GM12892 (cell line): ENCODE measurements at places on chromosomes 16 and 17.

GRCh38 chr16:53945996-53946395 is 242.0 kb downstream of the FTO start:
- no peak for DNase-seq

GRCh38 chr16:89484923-89485679 is 5.3 kb downstream of the ANKRD11 start:
- DNase-seq, result no peak

- DNase-seq, result no peak
These were observed 37.7 kb upstream of the PHLPP2 start for GRCh38 chr16:71762186-71762585.

DNA sequence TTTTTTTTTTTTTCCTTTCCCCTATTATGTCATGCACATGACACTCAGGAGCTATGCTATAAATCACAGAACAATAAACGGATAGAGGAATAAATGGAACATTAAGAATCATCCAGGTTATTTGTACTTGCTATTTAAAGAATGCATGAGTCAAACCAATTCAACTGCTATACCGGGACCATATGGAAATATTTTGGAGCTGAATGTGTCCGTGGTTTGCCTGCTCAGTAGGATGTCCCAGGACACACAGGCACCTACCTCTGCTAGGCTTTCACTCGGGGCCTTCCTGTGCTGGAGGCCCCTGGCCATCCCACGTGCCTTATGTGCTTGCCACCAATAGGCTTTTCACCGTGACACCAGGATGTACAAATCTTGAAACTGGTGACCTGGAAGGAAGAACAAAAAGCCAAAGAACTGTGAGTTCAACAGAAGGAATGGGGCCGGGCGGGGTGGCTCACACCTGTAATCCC is 15.3 kb upstream of the SEC14L1 start:
- no peak for DNase-seq

DNA sequence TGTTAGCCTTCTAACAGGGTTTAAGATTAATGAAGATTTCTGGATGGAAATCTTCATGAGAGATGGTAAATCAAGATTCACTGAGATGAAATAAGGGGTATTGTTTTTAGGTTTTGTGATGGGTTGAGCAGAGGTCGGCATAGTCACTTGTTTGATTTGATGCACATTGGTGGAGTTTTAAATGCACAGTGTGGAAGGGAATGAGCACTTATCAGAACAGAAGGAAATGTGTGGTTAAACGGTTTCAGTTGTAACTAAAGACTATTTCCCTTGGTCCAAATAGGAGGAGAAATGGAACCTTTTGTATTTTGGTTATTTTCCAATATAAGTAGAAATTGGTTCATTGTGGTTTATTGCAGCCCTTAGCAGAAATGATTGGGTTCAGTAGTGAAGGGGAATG is 34.1 kb downstream of the CBFB start:
- no peak for DNase-seq
